ENCODE measurements at places on chromosomes 12 and 14.

DNA sequence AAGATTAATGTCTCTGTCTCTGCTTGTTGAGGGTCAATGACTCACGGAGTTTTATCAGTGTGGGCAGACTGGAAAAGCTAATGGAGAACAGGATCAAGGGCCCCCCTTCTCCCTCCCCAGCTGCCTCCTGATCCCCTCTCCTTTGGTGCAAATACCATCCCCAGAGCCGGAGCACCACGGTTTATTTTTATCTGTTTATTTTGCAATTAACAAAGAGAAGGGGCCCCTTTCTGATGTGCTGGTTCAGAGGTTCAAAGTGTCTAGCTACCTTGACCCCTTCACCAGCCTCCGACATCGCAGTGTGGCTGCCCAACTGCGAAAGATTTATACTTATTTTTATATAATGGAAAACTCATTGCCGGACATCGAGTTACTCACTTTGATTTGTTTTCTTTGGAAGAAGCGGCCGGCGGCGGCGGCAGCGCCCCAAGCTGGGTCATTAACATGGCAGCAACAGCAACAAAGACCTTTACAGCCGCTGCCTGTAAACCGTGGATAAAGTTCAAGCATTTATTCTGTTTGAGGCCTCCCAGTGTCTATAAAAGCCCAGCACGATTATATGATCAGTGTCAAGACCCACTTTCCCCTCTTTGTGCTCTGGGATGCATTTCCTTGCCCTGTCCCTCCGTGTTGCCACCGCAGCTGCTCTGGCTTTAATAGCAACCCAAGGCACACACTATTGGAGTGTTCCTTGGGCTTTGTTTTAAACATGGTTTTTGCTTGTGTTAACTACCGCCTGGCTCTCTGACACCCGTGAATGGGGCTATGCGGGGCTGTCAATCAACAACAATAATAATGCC, 47.4 kb upstream of the PARP11 start:
- DNase-seq: no peak

DNA sequence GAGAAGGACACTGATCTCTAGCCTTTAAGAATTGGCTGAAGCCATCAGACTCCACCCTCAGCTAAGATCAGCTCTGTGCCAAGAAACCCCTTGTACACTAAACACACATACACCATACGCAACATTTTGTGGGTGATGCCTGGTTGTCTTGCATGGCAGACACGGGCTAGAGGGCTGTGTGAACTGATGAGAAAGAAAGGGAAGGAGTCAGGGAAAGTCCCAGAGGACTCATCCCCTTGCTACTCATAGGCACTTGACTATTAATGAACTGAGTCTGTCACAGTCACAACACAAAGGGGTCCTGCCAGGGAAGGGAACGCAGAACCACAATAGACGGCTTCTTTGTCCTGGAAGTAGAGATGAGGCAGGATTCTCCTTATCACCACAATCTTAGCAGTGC, 80.8 kb downstream of the EMP1 start:
- DNase-seq: no peak

DNA sequence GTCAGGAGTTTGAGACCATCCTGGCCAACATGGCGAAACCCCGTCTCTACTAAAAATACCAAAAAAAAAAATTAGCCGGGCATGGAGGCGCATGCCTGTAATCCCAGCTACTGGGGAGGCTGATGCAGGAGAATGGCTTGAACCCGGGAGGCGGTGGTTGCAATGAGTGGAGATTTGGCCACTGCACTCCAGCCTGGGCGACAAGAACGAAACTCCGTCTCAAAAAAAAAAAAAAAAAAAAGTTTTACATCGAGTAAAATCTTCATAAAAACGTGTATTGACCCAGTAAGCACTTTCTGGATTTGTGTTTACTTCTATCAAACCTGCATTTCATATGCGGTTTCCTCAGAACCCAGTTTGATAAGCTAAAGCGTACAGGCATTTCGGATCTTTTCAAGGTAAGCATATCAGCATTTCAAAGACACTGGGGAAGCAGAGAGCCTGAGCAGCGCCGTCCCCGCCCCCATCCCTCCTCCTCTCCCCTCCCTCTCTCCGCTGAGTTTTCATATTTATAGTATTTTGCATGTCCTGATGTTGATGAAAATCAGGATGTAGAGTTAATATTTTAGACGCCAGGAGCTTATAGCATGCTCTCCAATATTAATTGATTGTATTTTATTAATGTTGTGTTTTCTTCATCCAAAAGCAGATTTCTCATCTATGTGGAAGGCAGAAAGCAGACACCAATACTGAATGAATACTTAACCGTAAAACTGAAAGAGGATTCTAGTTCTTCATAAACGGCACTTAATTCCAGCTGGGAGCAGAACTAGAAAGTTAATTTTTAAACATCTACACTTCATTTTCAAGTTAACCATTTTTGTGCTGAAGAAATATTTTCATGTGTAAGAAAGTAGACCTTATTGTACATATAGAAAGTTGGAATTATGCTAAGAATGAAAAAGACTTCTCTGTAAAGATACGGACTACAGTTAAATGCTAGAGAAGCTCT, 9.2 kb upstream of the HIP1R start:
- DNase-seq: no peak

DNA sequence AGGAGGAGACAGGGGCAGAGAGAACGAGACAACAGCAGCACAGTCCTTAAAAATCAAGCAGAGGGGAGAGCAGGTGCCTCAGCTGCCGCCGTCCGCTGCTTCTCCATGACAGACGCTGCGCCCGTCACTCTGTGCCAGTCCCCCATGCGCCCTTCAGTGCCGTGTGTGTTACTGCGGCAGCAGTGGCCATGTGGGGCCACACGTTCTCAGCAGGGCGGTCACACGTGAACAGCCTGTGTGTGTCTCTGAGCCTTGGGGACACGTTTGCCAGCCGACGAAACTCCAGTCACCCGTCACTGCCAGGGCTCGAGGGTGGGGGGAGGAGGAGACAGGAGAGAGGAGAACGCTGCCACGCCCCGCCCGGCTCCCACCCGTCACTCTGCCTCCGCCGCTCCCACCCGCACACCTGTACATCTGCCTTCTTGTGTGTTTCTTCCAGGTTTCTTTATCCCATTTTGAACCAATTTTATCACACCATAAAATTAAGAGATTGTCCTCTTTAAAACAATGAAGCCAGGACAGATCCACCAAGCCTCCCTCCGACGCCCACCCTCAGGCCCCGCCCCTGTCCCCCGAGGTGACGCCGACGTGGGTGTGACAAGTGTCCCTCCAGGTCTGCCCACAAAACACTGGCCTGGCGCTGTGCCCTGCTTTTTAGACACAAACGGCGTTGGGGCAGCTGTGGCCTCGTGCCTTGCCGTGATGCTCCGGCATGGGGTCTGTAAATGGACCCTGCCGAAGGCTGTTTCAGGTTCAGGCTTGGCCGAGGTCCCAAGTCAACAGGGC, 58.2 kb downstream of the GALNT9 start:
- peak; percentile 57 for DNase-seq

GRCh38 chr14:79036441-79036840, 866.3 kb downstream of the NRXN3 start:
- DNase-seq: no peak

All from cerebellum (tissue), 4 donors.